ENCODE measurements at places on chromosomes 12 and 14.

DNA sequence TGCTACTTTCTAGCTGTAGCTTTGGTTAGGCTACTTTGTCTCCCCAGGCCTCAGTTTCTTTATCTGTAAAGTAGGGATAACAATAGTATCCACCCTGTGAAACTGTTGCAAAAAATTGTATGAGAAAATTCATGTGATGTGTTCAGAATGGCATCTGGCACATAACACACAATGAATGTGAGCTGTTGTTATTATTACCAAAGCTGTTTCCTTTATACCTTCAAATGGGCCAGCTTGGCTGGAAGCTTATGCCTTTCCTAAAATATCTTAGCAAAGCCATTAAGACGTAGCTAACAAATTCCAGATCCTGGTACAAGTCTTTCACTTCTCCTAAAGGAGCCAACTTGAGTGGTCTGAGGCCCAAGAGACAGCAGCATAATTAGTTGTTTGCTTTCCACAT is 25.2 kb upstream of the MANSC4 start:
- no peak for DNase-seq

DNA sequence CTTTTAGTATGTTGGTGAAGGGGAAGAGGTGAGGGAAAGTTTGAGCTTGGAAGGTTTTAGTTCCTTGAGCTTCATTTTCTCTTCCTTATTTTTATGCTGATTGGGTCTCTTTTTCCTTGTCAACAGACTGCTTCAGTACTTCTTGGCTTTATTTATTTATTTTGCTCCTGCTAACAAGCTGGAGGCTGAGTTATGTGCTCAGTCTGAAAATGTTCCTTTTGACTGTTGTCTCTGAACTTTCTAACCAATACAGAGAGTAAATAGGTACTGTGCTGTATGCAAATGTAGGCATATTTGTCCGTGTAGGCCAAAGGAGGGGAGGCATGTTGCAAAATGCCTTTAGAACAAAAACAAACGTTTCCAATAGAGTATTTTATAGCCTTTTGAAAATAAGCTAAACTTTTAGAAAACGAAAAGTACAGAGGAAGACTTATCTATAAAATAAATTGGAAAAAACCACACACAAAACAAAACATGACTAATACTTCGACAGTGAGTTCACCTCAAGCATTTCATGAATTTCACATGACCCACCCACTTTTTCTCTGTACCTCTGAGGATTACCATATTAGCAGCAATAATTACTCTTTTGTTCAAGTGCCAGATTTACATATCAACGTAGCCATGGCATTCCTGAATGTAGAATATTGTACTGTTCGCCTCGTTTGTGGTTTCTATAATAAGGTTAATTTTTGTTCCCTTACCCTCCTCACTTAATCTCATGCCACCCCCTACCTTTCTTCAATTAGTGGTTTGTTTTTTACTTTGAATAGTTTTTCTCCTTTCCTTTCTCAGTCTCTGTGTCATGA is 4.7 kb upstream of the CREBL2 start:
- DNase-seq, result peak; percentile 72

GRCh38 chr12:76519538-76519937 is 40.0 kb downstream of the OSBPL8 start:
- peak; percentile 92 for DNase-seq

DNA sequence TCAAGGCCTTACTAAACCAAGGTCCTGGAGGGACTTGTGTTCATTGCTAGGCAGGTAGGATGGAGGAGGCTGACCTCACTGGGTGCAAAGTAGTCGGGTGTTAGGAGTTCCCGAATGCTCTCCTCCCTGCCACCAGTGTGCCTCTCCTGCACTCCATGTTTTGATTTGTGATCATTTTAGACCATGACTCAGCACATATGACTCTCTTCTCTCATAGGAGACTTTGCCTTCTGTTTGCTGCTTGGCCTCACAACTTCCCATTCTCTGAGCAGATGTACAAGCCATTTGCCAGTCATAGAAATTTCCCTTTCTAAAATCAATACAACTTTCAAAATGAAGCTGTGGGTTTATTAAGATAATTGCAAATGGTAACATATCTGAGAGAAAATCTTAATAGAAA is 46.6 kb upstream of the LRIG3 start:
- DNase-seq, result no peak

DNA sequence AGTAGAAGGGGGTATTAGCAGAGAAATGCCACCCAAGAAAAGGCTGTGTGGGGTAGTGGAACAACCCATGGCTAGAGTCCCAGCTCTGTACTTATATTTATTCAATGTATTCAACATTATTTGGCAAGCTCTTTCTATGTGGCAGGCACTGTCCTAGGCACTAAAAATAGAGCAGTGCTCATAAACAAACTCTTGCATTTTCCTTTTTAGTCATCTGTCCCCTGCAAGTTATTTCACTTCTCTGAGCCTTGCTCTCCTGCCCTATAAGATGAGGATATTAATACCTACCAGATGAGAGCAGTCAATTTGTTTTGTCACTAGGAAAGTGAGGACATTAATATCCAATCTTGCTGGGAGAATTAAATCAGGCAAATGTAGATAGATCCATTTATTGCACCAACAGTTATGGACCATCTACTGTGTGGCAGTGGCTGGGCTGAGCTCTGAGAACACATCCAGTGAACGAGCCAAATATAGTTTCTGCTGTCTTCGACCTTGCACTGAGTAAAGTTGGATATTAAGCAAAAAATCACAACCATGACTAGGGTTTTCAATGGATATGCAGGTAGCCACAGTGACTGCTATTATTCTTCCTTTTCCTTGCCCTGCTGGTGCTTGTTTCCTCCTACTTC is 314.3 kb upstream of the TBX3 start:
- DNase-seq, result no peak

GRCh38 chr12:115470977-115471376 is 787.0 kb upstream of the TBX3 start:
- no peak for DNase-seq

- peak; percentile 84 for DNase-seq
These were observed 165.7 kb downstream of the SRGAP1 start for GRCh38 chr12:64010069-64010686.

- no peak for DNase-seq
These were observed 4.7 kb downstream of the DYNLL1 start for GRCh38 chr12:120500581-120500980.

DNA sequence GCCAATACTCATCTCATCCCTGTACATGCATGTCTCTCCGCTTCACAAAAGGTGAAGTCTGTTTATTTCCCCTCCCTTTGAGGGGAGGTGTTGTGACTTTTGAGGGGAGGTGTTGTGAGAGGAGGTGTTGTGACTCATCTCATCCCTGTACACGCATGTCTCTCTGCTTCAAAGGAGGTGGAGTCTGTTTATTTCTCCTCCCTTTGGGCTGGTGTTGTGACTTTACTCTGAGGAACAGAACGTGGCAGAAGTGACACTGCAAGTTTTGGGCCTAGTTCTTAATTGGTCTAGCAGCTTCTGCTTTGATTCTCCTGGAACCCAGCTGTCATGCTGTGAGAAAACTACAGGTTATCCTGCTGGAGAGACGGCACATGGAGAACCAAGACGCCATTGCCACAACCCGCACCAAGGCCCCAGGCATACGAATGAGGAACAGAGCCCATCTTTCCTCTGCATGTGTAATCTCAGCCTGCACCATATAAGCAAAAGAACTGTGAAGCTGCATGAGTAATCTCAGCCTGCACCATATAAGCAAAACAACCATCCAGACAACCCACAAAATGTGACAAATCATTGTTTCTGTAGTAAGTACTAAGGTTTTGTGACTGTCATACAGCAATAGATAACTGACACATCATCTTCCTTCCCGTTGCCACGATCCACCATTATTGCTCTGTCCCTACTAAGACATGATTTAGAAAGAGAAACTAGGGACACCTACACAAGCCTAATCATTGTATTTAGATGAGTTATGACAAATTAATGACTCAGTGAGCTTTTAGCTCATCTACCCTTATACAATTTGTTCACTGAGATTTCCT is 30.0 kb downstream of the GALNT4 start:
- DNase-seq, result peak; percentile 53

DNA sequence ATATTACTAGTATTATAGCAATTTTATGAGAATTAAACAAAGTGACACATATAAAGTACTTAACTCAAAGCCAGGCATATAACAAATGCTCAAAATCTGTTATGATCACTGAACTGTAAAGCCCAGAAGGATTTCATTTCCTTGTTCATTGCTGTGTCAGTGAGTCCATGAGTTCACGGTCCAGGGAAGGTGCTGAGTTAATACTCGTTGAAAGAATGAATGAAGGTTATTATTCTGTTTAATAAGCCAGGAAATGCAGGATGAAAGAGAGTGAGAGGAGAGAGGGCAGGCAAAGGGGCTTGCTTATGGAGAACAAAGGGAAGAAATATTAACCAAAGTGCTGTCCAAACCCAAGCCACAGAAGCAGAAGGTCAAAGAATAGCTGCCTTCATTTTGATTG is 40.2 kb upstream of the NT5DC3 start:
- no peak for DNase-seq

- DNase-seq, result no peak
These were observed 72.8 kb upstream of the NPAS3 start for GRCh38 chr14:32865827-32866376.

GRCh38 chr12:131640525-131640924 is 70.4 kb upstream of the SFSWAP start:
- DNase-seq, result no peak

DNA sequence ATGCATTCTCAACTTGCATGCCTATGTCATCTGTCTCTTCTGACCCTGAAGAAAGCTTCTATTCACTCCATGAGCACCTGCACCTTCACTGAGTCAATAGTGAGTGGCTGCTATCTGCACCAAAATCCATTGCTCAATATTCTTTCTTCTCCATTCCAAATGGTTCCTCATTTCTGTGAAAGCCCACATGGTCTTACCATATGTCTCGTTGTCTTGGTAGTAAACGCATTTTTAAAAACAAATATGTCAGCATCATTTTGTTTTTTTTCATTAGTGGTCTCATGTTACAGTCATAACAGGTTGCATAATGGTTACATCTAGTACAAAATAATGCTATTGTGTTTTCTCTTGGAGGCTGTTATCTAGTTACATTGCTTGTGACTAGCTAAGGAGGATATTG is 106.9 kb upstream of the CPM start:
- DNase-seq, result no peak

- no peak for DNase-seq
These were observed 13.1 kb downstream of the ARMH4 start for GRCh38 chr14:58138714-58139482.

DNA sequence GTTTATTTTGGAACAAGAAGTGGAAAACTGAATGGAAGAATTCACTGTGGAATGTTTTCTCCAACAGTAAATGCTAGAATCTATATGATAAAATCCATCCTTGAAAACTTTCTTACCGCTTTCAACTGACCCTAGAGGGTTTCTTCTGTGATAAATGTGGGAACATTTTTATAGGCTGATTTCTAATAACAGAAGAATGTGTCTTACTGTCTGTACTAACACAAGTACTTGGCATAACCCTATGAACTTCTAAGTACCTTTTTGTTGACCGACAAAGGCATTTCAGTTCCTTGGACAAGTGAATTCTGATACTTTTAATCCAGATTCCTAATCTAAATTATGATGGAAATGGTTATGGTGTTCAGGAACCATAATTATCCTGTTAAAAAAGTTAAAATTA is 1109.7 kb upstream of the FLRT2 start:
- no peak for DNase-seq

DNA sequence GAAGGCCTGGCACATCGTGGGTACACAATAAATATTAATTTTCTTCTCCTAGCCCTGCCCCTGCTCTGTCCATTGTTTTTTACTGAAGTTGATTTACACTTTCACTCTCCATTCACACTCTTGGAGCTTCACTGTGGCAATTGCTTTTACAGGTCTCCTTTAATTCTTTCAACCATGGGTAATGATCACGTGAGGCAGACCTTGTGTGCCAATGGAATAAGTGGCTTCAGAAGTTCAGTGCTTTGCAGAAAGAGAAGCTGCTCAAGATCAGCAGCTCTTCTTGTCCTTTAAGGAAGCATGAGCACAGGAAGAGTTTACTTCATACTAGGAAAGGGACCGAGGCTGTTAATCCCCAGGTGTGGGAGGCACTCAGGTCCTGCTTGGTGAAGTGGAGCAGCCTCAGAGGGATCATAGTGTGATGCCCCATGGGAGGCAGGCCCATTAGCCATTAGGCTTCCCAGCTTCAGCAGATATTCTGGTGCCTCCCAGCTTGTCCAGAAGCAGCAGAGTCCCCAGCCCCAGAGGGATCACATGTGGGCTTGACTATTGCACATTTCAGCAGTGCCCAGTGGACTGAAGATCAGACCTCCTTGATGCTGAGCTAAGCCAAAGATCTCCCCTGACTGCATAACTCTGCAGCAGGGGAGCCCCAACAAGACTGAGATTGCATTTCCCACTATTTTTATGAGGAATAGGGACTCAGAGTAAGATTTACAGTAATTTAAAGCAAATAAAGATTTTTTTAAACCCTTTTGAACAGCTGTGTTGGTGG is 5.0 kb upstream of the SLC35F4 start:
- no peak for DNase-seq

DNA sequence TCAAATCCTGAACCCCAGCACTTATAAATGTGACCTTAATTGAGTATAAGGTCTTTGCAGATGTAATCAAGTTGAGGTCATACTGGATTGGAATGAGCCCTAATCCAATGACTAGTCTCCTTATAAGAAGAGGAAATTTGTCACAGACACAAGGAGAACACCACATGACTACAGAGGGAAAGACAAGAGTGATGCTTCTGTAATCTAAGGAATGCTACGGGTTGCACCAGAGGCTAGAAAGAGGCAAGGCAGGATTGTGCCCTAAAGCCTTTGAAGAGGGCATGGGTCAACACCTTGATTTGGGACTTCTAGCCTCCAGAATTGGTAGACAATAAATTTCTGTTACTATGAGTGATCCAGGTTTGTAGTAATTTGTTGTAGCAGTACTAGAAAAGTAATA is 135.0 kb downstream of the FOXG1 start:
- peak; percentile 17 for DNase-seq

- DNase-seq, result no peak
These were observed 6.2 kb upstream of the DCN start for GRCh38 chr12:91188778-91189177.

DNA sequence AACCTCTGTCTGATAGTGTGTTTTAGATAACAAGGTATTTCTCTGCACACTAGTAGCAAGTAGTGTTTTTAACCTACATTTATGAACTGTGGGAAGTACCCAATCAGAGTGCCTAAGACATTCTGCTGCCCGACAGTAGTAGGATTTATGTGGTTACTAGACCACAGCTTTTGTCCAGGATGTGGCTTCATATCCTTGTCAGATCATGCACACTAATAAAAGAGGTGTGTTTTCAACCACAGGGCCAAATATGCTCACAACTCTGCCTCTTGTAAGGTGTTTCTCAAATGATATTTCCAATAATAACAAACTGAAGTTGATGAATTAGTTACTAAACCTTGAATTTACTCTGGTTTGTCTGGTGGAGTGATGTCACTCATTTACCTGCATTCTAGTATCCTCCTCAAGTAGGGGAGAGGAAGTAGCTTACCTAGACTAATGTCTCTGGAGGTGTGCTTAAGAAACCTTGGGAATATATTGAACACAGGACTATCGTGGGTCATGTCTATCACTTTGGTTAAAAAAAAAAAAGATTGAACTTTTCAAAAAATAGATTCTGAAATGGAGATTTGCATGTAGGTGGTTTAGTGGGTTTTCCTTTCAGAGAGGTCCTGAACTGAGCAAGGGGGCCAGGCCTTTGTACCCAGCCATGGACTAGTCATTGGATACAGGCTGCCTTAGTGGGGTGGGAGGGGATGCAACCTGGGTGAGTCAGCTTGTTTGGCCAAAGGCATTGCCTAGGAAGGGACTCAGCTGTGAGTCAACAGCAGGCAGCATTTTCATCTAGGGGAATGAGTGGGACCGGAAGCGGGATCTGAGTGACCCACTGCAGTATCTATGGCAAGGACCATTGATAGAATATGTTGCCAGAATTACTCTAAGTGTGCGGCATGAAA is 14.1 kb downstream of the FBXW8 start:
- DNase-seq, result peak; percentile 93
